ENCODE measurements at places on chromosomes 6 and 20.

GRCh38 chr20:2610941-2611720 lies 41.3 kb upstream of the NOP56 start:
- no peak for DNase-seq

GRCh38 chr6:134363323-134364039 lies 45.6 kb upstream of the SGK1 start:
- no peak for DNase-seq

DNA sequence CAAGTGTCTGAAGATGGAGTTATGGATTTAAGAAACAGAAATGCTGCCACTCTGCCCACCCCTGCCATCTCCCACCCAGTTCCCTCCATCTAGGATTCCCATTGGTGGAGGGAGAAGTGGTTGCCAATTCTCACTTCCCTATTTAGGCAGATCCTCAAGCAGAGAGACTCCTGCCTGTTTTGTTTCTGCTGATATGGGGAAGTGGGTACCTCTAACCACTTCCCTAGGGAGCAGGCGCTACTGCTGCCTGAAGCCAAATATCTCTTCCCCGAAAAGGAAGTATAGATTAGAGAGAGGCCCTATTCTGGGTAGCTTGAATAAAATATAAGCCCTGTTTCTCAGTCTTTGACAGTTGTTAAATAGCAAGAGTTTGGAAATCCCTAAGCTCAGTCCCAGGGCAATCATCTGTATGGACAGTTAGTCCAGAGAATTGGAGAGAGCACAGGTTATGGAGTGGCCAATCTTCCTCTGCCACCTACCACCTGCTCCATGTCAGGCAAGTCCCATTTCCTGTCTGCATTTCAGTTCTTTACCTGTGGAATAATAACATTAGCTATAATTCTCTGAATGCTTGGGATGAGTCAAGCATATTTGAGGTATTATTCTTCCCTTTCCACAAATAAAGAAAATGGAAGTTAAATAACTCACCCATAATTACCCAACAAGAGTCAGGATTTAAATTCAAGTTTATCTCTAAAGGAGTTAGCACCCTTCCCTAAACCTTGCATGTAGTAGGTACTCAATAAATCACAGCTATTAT lies 2.6 kb upstream of the ADGB start:
- DNase-seq = no peak

- DNase-seq = no peak
Observed at GRCh38 chr6:36029464-36029863, 1.9 kb downstream of the MAPK14 start.

- no peak for DNase-seq
Observed at GRCh38 chr20:39044501-39044900, 82.4 kb downstream of the DHX35 start.

- no peak for DNase-seq
Observed at GRCh38 chr6:130680116-130680515, 147.1 kb upstream of the SMLR1 start.

DNA sequence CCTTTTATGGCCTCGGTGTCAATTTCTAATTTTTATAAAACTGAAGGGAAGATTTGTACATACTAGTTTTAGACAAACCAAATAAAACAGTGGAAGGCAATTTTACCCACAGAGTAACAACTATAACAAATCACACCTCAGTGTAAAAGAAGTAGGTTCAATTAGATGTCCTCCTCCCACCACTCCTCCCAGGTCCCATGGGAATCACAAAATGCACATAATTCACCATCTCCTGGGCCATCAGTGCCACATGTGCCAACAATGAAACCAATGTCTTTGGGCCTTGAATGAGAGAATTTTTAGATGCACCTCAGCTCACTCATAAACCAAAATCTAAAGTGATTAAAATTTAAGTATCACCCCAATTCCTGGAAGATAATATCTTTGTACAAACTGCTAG lies 267.8 kb downstream of the BTBD9 start:
- DNase-seq = no peak

DNA sequence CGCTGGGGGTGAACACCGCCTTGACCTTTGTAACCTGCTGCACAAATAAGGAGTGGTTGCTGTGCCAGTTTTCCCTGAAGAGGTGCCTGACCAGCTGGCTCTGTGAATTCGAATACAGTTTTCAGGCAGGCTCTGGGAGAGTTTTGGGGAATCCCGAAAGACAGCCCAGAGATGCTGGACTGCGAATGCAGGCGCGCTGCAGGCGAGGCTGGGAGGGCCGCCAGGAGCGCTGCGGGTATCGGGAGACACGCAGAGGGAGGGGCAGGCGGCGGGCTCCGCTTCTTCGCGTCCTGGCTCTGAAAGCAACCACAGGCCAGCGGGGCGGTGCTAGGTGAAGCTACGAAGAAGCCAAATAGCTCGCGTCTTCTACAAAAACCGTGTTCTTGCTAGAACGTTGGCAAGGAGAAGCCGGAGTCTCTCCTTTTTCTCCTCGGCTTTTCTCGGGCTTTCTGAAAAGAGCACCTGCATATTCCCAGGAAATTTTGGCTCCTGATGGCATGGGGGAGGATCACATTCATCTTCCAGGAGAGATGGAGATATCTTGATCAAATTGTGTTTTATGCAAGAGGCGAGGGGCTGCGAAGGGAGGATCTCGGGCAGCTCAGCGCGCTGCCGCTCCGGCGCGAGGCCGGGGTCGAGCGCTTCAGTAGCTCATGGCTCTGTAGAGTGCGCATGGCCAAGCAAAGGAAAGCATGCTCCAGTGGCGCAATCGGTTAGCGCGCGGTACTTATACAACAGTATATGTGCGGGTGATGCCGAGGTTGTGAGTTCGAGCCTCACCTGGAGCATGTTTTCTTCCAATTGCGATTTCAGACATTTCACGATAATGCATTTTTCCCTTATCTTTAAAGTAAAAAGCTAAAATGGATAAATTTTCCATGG lies 158.1 kb upstream of the ZNF184 start:
- no peak for DNase-seq

- DNase-seq = no peak
Observed at GRCh38 chr6:117381749-117382148, 44.0 kb downstream of the ROS1 start.

GRCh38 chr6:13548500-13549210 lies 25.7 kb upstream of the SIRT5 start:
- DNase-seq = no peak

GRCh38 chr20:19317237-19318069 lies 105.0 kb downstream of the SLC24A3 start:
- no peak for DNase-seq

- no peak for DNase-seq
Observed at GRCh38 chr6:166595949-166596348, 9.5 kb upstream of the RAMACL start.

DNA sequence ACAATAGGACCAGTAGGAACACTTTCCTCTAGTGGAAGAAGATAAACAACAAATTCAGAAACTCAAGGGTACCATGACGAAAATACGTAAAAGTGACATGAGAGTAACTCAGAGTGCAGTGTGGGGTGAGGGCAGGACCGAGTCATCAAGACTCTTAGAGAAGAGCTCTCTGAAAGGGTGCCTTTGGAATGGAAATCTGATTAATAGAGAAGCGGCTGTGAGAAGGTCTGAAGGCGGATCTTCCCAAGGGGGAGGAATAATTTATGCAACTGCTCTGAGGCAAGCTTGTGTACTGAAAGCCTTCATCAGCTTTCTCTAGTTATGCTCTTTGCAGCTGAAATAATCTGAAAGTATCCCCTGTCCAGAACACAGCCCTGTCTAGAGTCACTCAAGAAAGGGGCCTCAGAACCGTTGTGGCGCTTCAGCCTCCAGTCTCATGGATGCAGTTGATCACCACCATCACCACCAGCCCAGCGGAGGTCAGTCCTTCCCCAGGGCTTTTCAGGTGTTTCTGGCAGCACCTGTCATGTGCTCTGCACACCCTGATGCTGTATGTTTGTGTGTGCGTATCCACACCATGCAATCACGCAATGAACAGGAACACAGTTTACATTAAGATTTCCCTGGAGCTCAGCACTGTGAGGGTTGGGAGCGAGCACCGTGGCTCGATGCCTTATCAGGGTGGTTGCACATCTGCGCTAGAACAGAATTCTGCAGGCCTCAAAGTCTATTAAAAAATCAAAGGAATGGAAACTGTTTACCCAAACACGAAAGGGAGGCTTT lies 396.5 kb downstream of the SMOC2 start:
- no peak for DNase-seq

GRCh38 chr6:154489822-154490221 lies 20.7 kb downstream of the CNKSR3 start:
- no peak for DNase-seq
